Colonic mucosa (tissue), 4 donors: ENCODE measurements at places on chromosomes 16 and 17. TPM values are rescaled to one million over a fixed set of nuclear protein-coding genes. Genes with fewer than 3 reads are reported as not detected.

The ZNF688 gene
- total RNA-seq, result 13.1 TPM

DNA sequence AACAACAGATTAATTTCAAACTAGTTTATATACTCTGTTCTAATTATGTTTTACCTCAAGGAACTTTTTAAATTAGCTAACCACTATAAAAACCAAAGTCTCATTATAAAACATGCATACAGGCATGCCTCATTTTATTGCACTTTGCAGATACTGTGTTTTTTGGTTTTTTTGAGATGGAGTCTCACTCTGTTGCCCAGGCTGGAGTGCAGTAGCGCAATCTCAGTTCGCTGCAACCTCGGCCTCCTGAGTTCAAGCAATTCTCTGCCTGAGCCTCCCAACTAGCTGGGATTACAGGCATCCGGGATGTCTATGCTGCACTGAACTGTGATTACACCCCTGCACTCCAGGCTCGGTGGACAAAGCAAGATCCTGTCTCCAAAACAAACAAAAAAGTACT lies 8.8 kb upstream of the JPT1 start:
- no peak for DNase-seq

- no peak for DNase-seq
Observed at GRCh38 chr17:67053438-67054000, 9.2 kb downstream of the CACNG1 start.

DNA sequence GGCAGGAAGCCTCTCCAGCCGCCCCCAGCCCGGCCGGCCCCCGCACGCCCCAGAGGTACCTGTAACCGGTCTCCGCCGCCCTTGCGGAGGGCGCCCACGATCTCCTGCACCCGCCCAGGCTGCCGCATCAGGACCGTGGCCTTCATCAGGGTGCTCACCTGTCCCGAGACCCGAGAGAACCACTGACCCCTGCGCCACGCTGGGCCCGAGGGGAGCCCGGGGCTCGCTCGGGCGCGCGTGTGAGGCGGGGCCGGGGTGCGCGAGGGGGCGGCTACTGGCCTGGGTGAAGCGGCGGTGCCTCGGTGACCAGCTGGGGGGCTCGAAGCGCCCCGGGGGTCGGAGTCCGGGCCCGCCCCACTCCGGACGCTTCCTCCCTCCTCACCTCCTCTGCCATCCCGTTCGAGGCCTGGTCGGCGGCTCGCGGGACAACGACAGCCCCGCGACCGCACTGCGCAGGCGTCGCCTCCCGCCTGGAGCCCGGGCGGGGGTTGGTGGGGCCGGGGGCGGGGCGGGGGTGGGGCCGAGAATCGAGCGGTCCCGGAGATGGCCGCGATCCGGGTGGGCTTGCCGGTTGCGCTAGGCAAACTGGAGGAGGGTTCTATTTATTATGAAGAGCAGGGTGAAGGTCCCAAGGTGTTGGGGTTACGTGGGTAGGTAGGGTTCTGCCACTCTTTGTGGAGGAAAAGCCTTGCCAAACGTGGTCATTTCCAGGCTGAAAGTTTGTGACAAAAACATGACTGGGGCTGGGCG lies at the start of gene NT5C3B:
Gene NT5C3B (minus strand): TSS at position 433 of the 750 bp plus-strand sequence. CDS start 39 bp downstream, at position 394.
- peak; percentile 53 for DNase-seq

The KRT36 gene
- total RNA-seq, result not detected

DNA sequence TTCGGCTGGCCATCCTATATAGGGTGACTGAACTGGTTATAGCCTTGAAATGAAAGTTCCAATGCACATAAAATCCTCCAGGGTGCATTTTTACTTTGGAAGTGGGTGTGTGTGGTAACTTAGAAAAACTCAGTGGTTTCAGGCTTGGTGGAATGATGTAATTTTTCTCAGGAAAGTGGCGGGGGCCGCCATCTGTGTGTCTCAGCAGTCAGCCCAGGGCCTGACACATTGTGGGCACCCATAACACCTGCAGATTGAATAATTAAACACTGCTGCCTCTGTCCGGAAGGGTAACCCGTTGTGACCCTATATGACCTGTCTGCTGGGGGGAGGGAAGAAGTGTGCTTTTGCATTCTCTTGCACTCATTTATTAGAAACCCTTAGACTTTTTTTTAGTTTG lies 2.2 kb upstream of the PDP2 start:
- DNase-seq, result no peak

The CCL11 gene
- total RNA-seq, result 0.25 TPM

GRCh38 chr16:67245186-67245585 lies 2.1 kb downstream of the FHOD1 start:
- no peak for DNase-seq

DNA sequence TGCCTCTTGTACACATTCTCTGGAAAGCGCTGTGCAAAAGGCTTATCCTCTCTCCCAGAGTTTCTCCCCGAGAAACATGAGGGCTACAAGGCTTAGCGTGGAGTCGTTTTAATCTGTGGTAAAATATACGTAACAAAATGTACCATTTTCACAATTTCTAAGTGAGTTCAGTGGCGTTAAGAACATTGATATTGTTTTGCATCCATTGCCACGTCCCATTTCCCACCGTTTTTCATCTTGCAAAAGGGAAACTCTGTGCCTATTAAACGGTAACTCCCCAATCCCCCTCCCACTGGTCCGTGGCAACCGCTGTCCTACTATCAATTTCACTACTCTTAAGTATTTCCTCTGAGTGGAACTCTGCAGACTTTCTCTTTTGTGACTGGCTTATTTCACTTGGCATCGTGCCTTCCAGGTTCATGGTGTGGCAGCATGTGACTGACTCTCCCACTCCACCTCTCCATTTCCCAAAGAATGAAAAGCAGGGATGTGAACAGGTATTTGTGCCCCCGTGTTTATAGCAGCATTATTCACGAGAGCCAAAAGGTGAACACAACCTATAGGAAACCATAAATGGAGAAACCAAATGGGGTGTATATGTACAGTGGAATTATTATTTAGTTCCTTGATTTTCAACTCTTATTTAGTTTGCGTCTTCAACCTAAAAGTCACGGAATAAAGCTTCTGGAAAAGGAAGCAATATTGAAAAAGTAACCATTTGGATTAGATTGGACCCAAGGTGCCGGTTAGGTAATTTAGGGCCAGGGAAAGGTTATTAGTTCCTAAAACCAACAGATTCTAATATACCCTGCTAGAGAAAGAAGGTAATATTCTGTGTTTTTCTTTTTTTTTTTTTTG lies 1.1 kb upstream of the USP32 start:
- peak; percentile 74 for DNase-seq

DNA sequence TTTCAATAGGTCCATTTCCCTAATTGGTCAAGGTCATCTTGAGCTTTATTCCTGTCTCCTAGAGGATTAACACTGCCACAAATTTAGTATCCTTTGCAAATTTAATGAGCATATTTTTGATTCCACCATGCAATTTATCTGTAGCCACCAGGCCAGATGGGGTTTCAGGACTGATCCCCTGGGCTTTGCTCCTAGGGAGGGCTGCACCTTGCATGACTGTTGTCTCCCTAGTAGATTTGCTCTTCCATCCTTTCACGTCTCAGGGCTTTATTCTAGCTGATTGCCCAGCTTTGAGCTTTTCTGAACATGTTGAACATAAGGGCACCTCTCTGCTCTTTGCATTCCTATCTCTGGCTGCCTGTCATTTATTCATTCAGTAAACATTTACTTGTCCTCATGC lies 7.7 kb upstream of the KCNH6 start:
- no peak for DNase-seq

GRCh38 chr17:42067371-42068091 lies 17.1 kb upstream of the C17orf113 start:
- DNase-seq, result peak; percentile 81
